ENCODE measurements at places on chromosomes 6 and 20. TPM values are rescaled to one million over a fixed set of nuclear protein-coding genes. Genes with fewer than 3 reads are reported as not detected.

GRCh38 chr20:21048841-21049273, 57.3 kb downstream of the LINC00237 start:
- DNase-seq: peak; percentile 17

- peak; percentile 35 for DNase-seq
These were observed 39.7 kb downstream of the KCNS1 start for GRCh38 chr20:45061244-45061643.

DNA sequence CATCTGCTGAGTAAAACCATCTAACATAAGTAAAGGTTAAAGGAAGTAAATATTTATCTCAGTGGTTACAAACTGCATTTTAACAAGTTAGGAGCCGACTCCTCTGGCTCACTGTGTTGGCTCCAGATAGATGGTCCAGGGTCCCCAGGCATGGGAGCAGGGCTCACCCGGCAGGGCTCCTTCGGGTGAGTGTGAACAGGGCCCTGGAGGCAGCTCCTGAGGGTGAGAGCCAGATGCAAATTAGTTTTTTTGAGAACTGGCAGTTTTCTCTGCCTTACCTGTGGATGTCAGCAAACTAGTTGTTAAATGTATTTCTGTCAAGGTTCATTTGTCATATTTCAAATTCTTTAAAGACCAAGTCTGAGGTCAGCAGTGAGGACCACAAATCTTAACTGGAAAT, 21.5 kb downstream of the TPBG start:
- no peak for DNase-seq

DNA sequence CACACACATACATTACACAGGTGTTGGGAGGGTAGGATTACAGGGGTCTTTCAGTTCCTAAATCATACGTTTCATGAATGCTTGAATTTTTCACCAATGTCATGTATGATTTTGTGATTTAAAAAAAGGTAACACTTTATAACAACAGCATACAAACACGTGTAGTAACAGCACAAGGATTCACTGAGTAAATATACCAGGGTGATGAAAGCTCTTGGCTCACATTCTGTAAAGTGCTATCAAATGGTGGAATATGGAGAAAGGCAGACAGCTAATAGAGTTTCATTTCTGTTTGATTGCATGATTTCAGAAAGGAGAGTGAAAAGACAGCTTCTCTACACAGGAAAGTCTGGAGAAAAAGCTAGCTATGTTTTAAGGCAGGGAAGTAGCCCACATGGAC, 231.9 kb downstream of the CD83 start:
- no peak for DNase-seq

GRCh38 chr6:43331891-43332290, 23.3 kb upstream of the CRIP3 start:
- no peak for DNase-seq

EYS gene
- total RNA-seq: not detected

SPTLC3 gene
- total RNA-seq: 7.5 TPM
